ENCODE measurements at places on chromosomes 5 and 9. TPM values are rescaled to one million over a fixed set of nuclear protein-coding genes. Genes with fewer than 3 reads are reported as not detected.

Gene KCNMB1
- total RNA-seq = 0.22 TPM

Gene PDE6A
- total RNA-seq = not detected

Gene GHR
- 14.9 TPM for total RNA-seq

Gene FCN1
- total RNA-seq = 2.3 TPM

Gene PDCD1LG2
- 2.1 TPM for total RNA-seq

Gene ADAMTS19
- total RNA-seq = not detected

Gene NOTCH1
- total RNA-seq = 24.1 TPM

Gene BARHL1
- total RNA-seq = not detected

Gene UAP1L1
- 9.3 TPM for total RNA-seq

Gene INSL4
- not detected for total RNA-seq

Gene PCDHB2
- 3.1 TPM for total RNA-seq
